ENCODE measurements at places on chromosomes 11 and 22.

- peak; percentile 48 for DNase-seq
These were observed at the start of gene LRRC75B for GRCh38 chr22:24592851-24593558. Gene LRRC75B (minus strand): TSS chr22:24593073. CDS start chr22:24593039, 34 bp downstream.

- no peak for DNase-seq
These were observed 66.8 kb upstream of the MYOD1 start for GRCh38 chr11:17652556-17652955.

GRCh38 chr22:41841085-41841712 lies 8.3 kb downstream of the SREBF2 start:
- DNase-seq = no peak

- DNase-seq = no peak
These were observed 2.2 kb downstream of the UBXN1 start for GRCh38 chr11:62676698-62677097.

GRCh38 chr11:12794576-12795230 lies 120.5 kb downstream of the TEAD1 start:
- DNase-seq = no peak

DNA sequence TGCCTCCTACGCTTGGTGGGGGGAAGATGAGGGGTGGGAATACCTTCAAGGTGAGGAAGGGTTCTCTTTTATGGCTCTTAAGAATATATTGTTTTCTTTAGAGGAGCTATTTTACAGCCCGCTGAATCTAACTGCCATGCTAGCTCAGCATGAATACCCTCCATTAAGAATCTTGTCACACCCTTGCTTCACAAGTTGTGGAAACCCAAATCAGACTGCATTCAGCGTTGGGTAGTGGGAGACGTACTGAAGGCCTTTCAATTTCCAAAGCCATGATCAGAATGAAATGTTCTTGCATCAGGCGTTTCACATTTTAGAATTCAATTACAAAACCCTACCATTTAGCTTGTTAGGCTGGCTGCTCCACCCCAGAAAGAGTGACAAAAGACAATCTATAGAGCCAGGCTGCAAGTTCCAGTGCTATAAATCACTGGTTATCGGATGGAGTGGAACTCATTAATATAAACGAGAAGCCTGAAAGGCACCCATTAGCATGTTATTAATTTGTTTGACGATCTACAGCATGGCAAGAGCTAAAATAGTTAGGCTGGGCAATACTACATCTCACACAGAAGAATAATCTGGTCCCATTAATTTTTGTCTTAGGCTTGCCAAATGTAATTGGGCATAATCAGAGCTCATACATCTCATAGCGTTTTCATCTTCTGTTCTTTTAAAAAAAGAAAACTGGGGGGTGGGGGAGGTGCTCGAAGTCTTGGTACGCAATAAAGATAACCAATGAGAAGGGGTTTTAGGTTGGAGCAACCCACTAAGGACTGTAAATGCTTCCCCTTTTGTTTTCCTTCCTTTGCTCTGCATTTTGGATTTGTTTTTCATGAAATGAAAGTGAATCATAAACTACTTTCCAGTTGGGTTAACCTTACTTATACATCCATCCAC lies 57.5 kb downstream of the ABTB2 start:
- DNase-seq = no peak

GRCh38 chr22:44668190-44668885 lies 33.7 kb upstream of the PRR5 start:
- no peak for DNase-seq

DNA sequence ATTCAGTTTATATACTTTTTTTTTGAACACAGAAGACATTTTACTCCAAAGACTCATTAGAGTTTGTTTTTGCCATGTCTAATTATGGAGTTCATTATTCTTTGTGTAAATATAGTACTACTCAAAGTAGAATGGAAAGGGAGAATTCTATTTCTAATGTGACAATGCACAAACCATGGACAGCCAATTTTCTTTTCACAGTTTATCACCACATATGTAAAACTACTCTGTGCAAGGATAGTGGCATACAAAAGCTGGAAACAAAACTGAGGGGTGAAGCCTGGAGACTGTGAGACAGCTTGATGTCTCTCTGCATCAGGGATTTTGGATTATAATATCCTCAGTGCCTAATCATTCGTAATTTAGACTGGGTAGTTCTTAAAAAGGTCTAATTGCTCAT lies 75.5 kb downstream of the LUZP2 start:
- DNase-seq = no peak

DNA sequence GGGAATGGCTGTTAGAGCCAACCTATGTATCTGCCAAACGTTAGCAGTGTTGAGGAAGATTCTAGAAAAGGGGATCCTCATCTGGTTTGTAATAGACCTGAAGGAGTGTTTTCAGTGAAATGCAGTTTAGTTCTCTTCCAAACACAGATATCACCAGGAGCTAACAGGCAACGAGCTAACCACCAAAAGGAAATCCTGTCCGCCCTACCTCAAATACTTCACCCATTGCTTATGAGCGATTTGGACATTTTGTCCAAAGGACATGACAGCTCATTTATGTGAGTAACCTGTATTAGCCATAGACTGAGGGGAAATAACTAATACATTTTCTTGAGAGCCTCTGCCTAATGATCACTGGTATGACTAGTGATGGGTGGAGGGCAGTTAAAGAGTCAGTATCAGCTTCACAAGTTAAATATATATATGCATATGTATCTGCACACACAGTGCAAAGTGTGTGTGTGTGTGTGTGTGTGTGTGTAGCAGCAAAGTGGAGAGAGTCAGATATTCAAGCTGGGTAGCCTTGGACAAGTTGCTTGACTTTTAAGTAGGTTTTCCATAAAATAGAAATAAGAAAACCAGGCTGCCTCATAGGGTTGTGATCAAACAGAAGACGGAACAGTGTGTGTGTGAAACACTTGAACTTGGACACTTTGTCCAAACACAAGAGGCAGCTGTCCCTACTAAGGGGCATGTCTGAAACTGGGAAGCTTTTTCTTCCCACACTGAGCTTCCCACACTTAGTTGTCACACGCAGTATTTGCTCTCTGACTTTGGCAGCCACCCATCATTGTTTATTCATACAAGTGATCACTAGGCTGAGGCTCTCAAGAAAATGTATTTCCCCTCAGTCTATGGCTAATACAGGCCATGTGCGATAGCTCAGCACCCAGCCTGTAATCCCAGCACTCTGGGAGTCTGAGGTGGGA lies 940 bp upstream of the C11orf91 start:
- peak; percentile 40 for DNase-seq

GRCh38 chr11:110565357-110566336 lies 135.9 kb downstream of the FDX1 start:
- no peak for DNase-seq

DNA sequence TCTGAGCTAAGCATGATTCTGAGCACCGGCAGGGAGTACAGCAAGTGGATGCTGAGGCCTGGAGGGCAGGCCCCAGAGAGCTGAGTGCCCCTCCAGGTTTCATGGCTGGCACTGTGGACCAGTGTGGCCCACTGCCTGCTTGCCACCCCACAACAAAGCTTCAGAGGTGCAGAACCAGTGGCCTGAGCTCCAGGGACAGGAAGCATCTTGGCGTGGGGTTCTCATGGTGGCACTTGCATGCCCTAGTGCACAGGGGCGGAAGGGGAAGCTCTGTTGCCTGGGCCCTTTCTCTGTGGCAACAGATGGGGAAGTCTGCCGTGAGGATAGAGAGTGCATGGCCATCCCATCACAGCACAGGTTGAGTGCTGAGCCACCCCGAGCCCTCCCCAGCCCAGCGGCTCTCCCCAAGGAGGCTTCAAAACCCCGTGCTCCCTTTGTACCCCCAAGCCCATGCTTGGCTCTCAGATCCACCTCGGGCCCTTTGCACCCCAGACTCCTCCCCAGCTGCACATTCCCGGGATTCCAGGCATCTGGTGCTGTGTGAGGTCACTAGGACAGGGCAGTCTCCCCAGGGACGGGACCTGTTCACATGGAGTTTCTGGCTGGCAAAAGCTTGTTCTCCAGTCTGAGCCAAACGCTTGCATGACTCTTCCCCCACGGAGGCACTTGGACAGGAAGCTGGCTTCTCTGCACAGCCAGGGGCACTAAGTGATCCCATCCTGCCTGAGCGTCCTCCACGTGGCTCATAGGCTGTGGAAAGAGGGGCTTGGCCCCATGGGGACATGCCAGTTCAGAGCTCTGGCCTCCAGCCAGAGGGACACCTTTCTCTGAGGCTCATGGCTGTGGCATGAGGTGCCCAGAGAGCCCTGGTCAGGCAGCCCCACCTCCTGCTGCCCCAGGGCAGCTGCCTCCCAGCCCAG lies 4.2 kb downstream of the SLC25A1 start:
- DNase-seq = no peak

GRCh38 chr11:82994604-82995230 lies 77.0 kb downstream of the RAB30 start:
- no peak for DNase-seq

DNA sequence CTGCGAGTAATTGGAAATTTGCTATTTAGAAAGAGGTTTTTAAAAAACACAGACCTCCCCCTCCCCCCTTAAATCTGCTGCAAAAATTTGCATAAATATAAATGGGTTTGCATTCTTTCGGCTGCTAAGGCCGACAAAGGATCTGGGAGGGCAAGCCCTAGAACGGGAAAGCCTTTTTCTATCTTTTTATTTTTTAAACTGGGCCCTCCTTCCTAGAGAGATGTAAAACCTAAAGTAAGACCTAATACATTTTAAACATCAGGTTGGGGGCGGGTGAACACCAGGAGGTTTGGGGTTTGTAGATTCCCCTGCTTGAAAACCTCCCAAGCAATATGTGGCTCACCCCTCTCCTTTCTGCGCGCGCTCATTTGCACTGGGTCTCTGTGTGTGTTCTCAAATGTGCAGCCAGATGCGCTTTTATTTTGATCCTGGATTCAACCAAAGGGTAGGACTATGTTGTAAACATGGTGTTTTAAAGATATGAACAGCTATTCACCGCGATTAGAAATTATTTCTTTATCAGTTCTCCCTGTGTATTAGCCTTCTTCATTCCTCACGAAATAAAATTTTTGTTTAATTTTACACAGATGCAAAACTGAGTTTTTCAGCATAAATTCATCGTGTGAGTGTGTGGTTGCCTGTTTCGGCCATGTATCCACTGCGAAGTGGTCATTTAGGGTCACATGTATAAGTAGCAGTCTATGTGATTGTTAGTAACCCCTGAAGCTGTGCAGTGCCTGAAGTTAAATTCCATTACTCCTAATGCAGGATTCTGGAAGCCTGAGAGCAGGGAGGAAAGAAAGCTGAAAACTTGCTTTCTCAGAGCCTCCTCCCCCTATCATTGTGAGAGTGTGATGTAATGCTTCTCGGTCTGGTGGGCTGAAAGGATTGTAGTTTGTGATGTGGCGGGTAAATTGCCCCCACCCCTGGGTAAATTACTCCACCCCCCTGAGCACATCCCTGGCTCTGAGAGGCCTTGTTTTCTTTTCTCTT lies 988 bp downstream of the TNRC6B start:
- DNase-seq = no peak

- no peak for DNase-seq
These were observed 121.1 kb downstream of the KIRREL3 start for GRCh38 chr11:126879516-126879915.

DNA sequence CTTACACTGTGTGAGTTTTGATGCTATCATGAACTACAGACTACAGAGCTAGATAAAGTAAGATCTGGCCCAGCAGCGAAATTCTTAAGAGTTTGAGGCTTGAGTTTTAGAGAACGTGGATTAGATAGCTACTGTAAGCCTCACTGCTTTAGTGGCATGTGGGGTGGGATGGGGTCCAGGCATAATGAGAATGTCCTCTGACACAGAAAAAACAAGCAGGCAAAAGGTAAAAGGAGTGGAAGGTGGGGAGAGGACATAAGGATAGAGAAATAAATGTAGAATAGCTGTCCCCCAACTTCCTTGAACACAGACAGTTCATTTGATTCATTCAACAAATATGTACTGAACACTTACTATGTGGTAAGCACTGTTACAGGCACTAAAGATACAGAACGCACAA lies 324.5 kb upstream of the PITPNB start:
- no peak for DNase-seq

- no peak for DNase-seq
These were observed 463.9 kb downstream of the MN1 start for GRCh38 chr22:27337676-27338075.

DNA sequence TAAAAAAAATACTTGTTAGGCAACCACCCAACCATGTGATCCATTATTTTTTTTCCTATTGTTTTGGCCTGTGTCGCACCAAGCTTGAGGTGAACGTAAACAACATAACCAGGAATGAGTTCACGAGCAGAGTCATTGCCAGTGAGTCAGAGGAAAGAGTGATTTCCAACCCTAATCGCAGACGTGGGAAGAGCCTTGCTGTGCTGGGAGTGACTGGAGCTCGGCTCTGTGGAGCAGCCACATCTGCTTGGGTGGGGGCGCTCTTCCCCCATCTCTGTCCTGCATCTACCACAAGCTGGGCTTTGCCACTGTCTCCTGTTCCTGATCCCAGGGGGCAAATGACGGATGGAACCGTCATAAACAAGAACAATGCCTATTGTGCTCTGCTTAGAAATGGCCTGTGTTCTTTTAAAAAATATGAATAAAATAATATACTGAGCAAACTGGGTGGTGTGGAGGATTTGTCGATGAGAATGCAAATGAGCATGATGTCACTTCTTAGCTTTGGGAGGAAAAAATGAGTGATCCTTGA lies 210.0 kb downstream of the KIRREL3 start:
- DNase-seq = peak; percentile 60

- no peak for DNase-seq
These were observed 63.6 kb downstream of the NFAM1 start for GRCh38 chr22:42368379-42369249.

- DNase-seq = no peak
These were observed 9.9 kb downstream of the RGL4 start for GRCh38 chr22:23700706-23701105.

DNA sequence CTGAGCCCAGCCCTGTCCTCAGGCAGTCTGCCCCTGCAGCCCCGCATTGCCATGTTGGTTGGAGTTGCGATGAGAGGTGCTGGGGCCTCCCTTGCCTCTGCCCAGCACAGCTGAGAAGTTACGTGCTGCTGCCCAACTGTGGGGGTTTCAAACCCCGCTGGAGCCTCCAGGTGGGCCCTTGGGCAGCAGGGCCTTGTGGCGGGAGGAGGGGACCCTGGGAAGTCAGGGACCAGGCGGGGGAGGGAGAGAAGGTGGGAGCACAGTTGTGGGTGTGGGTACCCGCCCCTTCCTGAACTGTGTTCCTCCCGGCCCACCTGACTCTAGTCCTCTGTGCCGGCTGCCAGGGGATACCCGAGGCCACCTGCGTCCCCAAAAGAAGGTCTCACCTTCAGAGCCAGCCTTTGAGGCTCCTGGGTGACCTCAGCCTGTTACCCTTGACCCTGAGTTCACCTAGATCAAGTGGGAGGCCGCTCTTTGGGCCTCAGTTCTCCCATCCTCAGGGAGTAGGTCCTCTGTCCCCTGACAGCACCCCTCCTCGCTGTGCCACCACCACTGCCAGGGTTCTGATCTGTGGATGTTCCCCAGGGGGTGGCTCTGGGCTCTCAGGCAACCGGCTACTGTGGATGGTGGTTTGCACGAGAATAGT lies 7.7 kb upstream of the CCDC188 start:
- no peak for DNase-seq

GRCh38 chr11:63622323-63622722 lies 8.1 kb upstream of the PLAAT3 start:
- no peak for DNase-seq

Measured in substantia nigra (tissue), 51 donors.